Ovary (tissue), 10 donors: ENCODE measurements at places on chromosomes 2 and 18. TPM values are rescaled to one million over a fixed set of nuclear protein-coding genes. Genes with fewer than 3 reads are reported as not detected.
A peak's percentile ranks its signal among the peaks of the same experiment; 100 is the strongest.

DNA sequence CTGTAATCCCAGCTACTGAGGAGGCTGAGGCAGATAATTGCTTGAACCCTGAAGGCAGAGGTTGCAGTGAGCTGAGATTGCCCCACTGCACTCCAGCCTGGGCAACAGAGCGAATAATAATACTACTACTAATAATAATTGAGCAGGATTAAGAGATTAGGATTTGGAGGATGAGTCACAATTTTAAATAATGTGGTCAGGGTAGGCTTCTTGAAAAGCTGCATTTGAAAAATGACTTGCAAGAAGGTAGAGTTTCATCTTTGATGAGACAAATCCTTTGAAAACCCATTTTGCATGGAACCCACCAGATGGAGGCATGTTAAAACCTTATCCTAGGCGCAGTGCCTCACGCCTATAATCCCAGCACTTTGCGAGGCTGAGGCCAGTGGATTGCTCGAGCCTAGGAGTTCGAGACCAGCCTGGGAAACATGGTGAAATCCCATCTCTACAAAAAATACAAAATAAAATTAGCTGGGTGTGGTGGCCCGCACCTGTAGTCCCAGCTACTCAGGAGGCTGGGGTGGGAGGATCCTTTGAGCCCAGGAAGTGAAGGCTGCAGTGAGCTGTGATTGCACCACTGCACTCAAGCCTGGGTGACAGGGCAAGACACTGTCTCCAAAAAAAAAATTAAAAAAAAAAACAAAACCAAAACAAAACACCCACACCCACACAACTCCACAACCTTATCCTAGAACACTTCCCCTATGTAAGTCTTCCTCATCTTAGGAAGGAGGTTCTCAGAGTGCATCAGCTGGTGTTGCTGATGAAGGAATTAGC, 3.3 kb upstream of the ATP8B1 start:
- DNase-seq, result no peak

- no peak for DNase-seq
Measured at GRCh38 chr2:174335988-174336500, 1.3 kb downstream of the SP9 start.

- no peak for DNase-seq
Measured at GRCh38 chr18:59674186-59674902, 22.9 kb downstream of the CCBE1 start.

GRCh38 chr18:11368020-11368419, 218.7 kb upstream of the PIEZO2 start:
- DNase-seq, result no peak

- no peak for DNase-seq
Measured at GRCh38 chr18:31099450-31100230, 2.6 kb downstream of the DSC2 start.

GRCh38 chr18:3840766-3841165, 390.8 kb downstream of the TGIF1 start:
- no peak for DNase-seq

DNA sequence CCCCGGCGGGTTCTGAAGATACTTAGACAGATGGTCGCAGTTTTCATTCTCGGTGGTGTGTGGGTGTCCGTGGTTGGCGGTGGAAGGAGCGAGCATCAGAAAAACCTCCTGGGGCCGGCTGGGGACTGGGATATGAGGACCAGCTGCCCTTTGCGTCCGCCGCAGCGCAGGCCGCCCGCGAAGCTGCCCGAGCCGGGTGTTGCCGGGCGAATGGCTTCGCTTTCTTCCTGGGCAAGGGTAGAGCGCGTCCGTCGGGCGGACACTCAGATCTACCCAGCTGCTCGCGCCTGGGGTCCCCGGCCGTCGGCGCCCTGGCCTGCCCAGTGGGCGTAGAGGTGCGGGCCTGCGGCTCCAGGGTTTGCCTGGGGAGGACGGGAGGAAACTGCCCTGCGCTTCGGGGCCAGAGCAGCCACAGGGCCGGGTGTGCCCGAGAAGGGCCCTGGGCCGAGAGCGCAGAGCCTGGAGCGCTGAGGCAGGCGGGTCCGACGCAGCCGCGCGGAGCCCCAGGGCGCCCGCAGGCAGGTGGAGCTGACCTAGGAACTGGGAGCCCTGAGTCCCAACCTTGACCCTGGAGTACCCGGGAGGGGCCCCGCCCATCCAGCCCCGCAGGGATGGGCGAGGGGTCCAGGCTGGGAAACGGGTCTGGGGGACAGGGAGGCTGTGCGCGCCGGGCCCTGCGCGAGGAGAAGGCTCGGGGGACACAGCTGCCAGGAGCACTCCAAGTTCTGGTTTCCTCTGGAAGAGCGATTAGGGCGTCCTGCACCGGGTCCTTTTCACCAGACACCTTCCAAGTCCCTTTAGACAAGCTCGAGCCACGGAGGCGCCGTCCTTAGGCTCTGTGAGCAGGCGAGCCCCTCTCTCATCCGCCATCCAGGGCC, 1.3 kb downstream of the TWIST2 start:
- peak; percentile 27 for DNase-seq

- no peak for DNase-seq
Measured at GRCh38 chr2:64601034-64601754, 52.5 kb downstream of the SERTAD2 start.

GRCh38 chr2:27372937-27373336, 2.5 kb downstream of the SNX17 start:
- no peak for DNase-seq

DNA sequence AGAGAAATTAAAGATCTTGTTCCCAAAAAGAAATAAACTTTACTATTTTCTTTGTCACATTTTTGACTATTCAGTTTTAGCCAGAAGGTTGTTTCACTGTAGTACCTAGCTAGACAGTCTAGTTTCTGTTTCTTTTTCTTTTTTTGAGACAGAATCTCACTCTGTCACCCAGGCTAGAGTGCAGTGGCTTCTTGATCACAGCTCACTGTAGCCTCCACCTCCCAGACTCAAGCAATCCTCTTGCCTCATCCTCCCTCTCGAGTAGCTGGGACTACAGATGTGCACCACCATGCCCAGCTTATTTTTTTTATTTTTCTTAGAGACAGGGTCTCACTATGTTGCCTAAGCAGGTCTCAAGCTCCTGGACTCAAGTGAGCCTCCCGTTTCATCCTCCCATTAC, 2.2 kb downstream of the RBM45 start:
- no peak for DNase-seq

- peak; percentile 91 for DNase-seq
Measured at GRCh38 chr18:12271376-12272235, 17.4 kb downstream of the CIDEA start.

DNA sequence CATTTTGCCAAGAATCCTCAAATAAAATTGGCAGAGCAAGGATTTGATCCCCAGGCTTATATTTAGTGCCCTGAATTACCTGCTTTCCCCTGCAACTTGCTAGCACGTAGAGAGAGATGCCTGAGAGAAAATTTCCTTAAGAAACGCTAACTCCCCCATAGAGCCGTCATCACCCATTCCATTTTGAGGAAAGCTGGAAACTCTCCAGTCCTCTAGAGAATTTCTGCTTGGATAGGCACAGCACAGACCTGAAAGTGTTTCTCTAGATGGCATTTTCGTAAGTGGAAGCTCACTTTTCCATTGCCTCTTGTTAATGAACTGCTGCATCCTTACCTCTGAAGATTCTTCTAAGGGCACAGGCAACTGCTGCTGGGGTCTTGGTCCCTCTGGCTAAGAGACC, 277.8 kb upstream of the SIX2 start:
- no peak for DNase-seq

DNA sequence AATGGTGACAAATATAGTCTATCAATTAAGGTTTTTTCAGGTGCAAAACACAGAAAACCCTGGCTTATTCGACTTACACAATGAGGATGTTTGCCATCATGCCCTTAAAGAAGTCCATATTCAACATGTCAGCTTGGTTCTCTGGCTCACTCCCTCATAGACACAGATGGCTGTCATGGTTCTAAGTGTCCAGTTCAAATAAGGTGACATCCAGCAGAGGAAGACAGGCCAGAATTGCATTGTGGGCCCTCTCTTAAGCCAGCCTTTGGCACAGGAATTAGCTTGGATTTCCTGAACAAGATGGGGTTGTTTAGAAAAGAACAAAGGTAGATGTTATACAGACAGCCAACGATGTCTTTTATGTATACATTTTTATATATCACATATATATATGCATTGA, 18.7 kb upstream of the SLC1A4 start:
- no peak for DNase-seq

DNA sequence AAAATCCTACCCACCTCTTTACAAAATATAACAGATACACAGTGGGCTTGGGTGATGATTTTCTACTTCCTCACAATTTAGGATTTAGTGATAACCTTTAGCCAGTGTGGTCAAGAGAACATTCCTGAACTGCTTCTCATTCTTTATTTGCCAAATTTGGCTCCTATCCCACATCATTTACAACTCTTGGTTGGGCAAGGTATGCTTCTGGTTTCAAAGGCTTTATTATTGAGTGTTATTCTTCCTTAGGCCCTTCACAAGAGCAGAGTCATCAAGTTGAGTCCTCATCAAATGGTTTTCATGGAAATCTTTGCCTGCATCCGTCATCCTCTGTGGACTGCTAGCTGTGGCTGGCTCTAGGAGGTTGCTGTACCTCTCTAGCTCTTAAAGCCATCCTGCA, 472.0 kb upstream of the ETAA1 start:
- no peak for DNase-seq

- DNase-seq, result peak; percentile 77
Measured at GRCh38 chr2:229921101-229921891, 513 bp downstream of the TRIP12 start.

GRCh38 chr2:118763797-118764196, 83.7 kb downstream of the EN1 start:
- DNase-seq, result no peak

DNA sequence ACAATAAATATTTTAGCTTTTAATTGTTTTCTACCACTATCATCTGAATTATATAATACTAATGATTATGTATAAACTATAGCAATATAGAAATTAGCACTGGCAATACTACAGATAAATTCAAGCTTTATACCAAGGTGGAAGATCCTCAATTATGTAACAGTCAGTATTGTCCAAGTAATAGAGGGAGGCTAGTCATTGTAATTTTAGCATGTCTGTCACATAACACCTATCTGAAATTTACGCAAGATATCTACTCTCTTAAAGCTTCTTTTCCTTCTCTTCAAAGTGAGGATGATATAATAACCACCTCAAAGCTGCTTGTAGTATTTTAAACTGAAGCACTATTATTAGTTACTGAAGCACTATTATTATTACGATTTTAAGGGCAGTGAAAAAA, 12.2 kb downstream of the KCNJ3 start:
- no peak for DNase-seq

DNA sequence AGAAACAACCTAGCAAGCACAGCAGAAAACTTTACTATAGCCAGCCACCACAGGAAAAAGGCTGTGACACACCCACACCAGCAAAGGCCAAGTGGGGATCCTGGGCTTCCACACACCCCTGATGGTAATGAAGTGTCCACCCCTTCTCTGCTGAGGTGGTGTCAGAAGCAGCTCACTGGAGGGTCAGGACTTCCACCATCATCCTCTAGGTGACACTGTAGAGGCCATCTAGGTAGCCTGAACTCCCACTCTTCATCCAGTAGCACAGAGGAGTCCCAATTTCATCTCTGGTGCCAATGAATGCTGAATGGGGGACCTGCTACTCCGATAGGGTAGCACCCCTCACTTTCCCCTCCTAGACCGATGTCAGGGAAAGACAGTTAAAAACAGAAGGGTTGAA, 1544.4 kb downstream of the LRP1B start:
- DNase-seq, result no peak

GRCh38 chr2:205675861-205676516, 6.3 kb upstream of the NRP2 start:
- no peak for DNase-seq

GRCh38 chr2:150140777-150141176, 346.7 kb downstream of the RND3 start:
- no peak for DNase-seq

DNA sequence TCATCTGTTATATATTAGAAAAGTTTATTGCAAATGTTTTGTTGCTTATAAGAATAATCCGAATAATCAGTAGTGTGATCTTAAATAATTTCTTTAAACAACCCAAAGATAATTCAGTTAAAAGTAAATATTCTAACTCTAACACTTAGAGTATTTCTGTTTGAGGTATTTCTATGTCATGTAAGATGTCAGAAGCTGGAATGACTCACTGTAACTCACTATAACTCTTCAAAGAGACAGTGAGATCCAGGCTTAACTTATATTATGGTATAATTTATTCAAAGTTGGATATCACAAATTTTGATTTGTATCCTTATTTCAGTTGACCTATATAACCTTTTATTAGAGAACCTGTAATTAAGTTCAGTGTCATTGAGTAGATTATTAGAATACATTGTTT, 6.9 kb downstream of the MBD5 start:
- no peak for DNase-seq

DNA sequence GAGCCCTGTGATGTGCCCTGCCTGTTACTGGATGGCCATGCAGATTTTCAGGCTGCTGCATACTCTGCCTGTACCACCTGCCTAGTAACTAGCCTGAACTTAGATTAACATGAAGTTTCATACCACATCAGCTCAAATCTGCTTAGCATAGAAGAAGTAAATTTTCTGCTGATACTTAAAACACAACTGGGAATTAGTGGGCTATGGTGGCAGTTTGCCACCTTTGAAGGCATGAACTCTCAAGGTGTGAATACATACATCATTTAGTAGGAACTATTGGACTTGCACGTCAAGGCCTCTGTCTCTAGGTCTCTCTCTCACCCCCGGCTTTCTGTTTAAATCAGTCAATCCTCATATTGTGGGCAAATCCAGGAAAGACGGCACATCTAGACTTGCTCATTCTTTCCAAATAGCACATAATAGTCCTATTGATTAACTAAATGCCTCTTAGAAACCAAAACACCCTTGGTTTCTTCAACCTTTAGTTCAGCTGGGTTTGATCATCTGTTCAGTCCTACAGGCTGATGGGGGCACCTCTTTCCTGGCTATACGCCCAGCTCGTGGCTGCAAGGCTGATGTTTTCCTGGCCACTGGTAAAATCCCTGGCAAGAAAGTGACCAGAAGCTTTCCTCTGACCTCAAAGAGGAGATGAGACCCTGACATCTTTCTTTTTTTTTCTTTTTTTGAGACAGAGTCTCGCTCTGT, 58.4 kb downstream of the ALPK2 start:
- DNase-seq, result no peak

Gene DNAH7
- 27.3 TPM for total RNA-seq

Gene RHBDD1
- total RNA-seq, result 95.8 TPM

Gene COX5B
- total RNA-seq, result 133 TPM

Gene G6PC2
- total RNA-seq, result not detected

Gene CNNM3
- total RNA-seq, result 21.6 TPM

Gene HOXD13
- total RNA-seq, result not detected

Gene VIT
- 16.4 TPM for total RNA-seq

Gene DSG1
- not detected for total RNA-seq

Gene TBR1
- not detected for total RNA-seq

Gene TNFAIP6
- total RNA-seq, result 0.20 TPM

Gene LHCGR
- 0.35 TPM for total RNA-seq

Gene CKAP2L
- 0.15 TPM for total RNA-seq

Gene CHAC2
- 0.48 TPM for total RNA-seq

Gene SPHKAP
- total RNA-seq, result 0.42 TPM
